ENCODE measurements at places on chromosomes 1 and 21. TPM values are rescaled to one million over a fixed set of nuclear protein-coding genes. Genes with fewer than 3 reads are reported as not detected.

DNA sequence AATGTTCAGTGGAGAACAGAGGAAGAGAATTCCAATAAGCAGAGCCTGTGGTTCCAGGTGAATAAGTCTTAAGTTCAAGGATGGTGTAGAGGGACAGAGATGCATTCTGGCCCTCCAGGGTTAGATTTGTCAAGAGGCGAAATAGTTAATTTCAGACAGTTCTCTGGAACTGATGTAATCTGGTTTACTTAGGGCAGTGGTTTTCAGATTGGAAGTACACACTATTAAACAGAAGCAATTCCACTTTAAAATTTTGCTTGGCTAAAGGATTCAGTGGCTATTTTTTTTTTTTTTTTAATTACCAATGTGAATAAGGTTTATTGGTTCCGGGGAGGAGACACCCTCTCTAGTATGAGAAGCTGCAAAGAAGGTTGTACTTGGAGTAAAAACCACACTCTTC, 25.3 kb upstream of the MYOCOS start:
- DNase-seq = no peak

GRCh38 chr1:2535455-2535854, 5.4 kb upstream of the HES5 start:
- DNase-seq = no peak

DNA sequence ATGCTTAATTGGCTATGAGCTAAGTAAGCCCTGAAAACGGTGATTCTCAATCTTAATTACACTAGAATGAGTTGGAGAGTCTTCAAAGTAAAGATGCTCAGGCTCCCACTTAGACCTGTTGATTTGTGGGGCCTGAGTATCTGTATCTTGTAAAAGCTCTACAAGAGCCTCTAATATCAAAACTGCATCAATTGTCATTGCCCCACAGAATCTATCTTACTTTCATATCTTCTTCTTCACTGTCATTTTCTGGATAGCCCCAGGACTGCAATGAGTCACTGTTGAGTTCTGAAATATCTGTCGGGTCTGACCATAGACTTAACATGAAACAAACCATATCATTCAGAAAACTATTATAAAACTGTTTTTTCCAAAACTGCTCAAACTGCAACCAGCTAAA, 102.8 kb upstream of the SERTAD4 start:
- DNase-seq = no peak

- DNase-seq = no peak
Measured at GRCh38 chr1:115023593-115023992, 6.0 kb upstream of the TSHB start.

DNA sequence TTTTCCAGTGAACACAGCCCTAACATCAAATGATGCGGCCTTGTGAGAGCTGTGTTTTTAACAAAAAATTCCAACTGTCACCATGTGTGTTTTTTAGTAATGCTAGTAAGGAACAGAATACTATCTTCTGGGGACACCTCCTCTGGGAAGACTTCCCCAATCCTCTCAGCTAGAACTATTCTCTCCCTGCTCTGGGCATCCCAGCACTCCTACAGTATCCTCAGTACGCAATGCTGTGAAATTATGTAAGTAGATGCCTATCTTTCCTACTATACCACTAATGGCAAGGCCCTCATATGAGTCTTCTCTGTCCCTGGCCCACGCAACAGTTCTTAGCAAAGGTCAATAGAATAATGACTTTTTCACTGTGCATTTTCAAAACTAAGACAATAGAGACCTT, 19.5 kb upstream of the TTC39A start:
- DNase-seq = no peak

GRCh38 chr1:61092642-61093041, 10.3 kb downstream of the NFIA start:
- DNase-seq = no peak

- no peak for DNase-seq
Measured at GRCh38 chr1:108732398-108732797, 14.1 kb upstream of the STXBP3 start.

DNA sequence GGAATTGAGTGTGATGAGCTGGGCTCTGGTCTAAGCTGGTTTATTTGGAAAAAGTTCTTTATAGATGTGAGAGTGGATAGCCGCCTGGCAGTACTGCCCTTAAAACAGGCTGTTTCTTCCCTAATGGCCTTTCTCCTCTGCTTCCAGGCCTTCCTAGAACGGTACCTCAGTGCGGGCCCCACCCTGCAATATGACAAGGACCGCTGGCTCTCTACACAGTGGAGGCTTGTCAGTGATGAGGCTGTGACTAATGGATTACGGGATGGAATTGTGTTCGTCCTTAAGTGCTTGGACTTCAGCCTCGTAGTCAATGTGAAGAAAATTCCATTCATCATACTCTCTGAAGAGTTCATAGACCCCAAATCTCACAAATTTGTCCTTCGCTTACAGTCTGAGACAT, 49.2 kb downstream of the VANGL1 start:
- no peak for DNase-seq

DNA sequence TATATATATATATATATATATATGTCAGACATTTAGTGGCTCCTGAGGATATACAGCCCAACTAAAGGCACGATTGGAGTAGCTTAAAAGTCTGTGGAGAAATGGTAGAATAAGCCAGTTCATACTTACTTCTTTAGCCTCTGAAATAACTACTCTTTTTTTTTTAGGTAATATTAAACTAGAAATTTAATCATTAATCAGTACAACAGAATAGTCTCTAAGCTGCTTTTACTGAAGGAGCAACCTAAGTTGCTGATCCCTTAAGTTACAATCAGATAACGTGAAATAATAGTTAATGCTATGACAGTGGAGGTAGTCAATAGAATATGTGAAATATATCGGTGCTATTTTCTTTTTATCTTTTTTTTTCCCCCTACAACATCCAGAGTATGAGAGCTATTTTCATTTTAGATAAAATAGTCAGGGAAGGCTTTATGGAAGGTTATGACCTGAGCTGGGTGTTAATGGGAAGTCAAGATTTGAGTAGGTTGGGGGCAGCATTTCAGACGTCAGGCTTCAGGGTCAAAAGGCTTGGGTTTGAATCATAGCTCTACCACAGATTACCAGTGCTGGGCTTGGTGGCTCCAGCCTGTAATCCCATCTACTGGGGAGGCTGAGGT, 15.6 kb downstream of the ZMPSTE24 start:
- DNase-seq = no peak

DNA sequence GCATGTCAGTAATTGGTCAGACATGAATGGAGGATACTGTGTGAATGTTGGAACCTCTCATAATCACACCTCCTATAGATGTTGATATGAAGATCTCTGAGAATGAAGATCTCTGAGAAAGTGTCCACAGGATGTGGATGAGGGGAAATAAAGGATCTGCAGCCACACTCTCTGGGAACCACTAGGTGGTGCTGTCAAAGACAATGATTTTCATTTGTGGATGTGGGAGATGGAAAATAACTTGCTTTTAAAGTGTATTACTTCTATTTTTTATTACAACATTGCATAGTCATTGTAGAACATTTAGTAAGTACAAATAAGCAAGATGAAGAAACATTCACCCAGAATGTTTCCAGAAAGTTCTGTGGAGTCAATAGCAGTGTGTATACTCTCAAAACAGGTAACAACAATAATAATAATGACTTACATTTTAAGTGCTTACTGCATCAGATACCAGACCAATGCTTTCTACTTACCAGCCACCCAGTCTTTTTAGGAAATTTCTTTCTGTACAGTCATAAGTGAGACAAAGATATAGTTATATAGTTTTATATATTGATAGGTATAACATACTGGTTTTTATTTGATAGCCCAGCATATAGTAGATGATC, 128.2 kb downstream of the ATG4C start:
- no peak for DNase-seq

- DNase-seq = peak; percentile 48
Measured at GRCh38 chr1:230866171-230867070, 1.9 kb downstream of the C1orf198 start.

DNA sequence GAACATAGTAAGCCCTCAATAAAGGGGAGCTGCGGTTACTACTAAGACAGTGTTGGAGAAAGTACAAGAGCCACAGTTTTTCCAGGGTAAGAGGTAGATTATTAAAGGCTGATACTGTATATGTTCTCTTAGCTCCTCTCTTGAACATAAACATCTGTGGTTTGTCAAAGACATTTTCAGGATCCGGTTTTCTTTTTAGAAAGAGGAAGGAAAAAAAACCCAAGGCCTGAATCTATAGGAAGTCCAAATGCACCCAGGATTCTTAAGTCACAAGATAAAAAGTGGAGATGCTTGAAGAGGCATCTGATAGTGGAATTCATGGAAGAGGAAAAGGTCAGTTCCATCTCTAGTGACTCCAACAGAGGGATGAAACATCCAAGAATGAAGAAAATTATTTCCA, 24.6 kb upstream of the SLC45A3 start:
- peak; percentile 49 for DNase-seq

GRCh38 chr1:111731956-111732355, 7.2 kb downstream of the INKA2 start:
- no peak for DNase-seq

GRCh38 chr21:14290576-14290975, 74.6 kb downstream of the RBM11 start:
- no peak for DNase-seq

DNA sequence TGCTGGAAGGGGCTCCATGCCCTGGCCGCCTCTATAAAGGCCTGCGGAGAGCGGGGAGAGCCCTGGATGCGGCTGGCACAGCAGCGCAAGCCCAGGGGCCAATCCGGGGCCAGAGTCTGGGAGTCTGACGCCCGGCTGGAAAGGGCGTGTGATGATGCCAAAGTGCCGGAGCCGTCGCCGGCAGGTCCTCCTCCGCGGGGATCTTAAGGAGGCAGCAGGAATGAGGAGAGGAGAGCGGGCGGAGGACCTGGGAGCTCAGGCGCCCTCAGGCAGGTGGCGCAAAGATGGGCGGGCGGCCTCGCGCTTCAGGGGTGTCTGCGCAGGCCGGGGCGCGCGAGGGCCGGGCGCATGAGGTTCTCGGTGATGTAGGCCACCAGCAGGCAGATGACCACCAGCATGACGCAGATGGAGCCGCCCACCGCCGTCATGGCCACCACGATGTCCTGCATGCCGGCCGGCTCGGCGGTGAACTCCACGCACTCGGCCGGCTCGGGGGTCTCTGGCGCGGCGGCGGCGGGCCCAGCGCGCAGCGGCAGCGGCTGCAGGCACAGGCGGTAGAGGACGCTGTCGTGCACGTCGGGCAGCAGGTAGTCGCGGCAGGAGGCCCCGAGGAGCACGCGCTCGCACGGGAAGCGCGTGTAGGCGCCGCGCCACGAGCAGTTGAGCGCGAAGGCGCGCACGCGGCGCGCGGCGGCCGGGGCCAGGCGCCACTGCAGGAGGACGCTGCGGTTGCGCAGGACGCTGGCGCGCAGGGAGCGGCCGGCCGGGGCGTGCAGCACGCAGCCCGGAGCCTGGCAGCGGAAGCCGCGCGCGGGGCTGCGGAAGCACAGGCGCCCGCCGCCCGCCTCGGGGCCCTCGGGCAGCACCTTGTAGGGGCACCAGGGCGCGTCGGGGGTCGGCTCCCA, 653 bp downstream of the FNDC10 start:
- DNase-seq = no peak

DNA sequence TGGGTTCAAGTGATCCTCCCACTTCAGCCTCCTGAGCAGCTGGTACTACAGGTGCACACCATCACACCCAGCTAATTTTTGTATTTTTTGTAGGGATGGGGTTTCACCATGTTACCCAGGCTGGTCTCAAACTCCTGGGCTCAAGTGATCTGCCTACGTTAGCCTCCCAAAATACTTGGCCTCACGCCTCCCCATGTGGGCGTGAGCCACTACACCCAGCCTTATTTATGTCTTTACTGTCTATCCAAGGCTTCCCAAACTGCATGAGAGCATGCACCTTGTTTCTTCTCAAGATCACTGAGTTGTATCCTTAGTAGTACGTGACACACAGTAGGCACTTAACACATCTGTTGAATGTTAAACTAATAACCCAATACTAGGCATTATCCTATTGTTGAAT, 14.2 kb downstream of the WASF2 start:
- no peak for DNase-seq

DNA sequence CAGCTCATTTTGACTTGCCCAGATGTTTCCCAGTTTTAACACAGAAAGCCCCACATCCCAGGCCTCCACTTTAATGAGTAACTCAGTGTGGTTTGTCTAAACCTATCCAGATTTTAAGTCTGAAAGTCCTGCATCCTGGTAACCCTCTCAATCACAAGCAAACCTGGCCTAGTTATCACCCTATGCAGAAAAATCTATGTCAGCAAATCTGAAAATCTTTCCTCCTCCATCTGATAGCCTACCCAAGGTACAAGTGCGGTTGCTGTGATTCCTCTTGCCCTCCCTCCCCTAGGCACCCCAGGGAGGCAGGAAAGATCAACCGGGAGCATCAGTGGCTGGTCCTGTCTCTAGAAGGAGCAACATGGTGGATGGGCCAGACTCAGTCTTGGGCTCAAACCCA, 163.7 kb downstream of the IGSF21 start:
- no peak for DNase-seq

DNA sequence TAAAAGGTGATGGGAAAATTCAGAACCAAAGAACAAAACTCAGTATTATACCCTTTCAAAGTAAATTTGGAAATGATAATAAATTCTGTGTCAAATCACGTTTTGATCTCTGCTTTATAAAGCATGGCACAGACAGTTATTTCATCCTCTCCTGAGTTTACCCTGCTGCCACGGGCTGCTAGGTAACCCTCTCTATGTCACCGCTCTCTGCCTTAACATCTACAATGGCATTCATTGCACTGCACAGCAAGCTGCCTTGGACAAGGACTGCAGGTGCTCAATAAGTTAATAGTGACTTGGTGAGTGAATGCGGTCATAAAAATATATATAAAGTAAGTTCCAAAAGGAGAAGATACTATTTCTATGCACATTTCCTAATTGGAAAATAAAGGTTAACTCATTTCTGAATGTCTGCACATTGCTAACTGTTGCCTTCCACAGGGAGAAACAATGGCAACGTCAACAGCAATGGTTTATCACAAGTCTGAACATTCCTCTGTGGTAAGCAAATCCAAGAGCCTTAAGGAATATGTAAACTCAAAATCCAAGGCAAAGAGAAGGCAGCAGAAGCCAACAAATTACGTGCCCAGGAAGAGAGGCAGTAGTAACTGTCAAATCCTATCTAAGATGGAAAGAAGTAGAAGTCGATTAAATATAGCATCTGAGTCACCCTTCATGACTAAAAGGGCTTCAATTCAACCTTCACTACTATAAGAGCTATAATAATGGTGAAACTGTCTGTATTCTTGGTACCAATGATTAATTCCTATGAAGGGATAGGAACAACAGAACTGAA, 19.4 kb downstream of the FYB2 start:
- peak; percentile 90 for DNase-seq

GRCh38 chr1:4179914-4180735, 280.1 kb upstream of the C1orf174 start:
- DNase-seq = no peak

NBPF20 gene
- total RNA-seq = 0.72 TPM

OR6K3 gene
- total RNA-seq = 6.3 TPM

ITLN2 gene
- not detected for total RNA-seq

CHI3L2 gene
- total RNA-seq = 0.72 TPM

PKNOX1 gene
- 8.2 TPM for total RNA-seq

IL20 gene
- 2.2 TPM for total RNA-seq

TRIM33 gene
- total RNA-seq = 41.9 TPM
